ENCODE measurements at places on chromosomes 5 and 9.

- DNase-seq, result no peak
Observed at GRCh38 chr5:14054965-14055963, 87.9 kb upstream of the TRIO start.

DNA sequence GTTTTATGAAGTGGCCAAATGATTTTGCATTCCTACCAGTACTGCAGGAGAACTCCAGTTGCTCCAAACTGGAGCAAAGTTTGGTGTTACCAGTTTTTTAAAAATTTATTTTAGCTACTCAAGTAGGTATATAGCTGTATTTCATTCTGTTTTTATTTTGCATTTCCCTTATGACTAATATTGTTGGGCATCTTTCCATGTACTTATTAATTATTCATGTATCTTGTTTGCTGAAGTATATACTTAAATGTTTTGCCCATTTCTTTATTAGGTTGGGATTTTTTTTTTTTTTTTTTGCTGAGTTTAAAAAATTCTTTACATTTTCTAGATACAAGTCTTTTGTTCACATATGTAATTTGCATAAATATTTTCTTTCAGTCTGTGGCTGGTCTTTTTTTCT, 386.6 kb upstream of the DAB2 start:
- no peak for DNase-seq

- peak; percentile 69 for DNase-seq
Observed at GRCh38 chr5:7629561-7629960, 221.4 kb downstream of the CFAP90 start.

DNA sequence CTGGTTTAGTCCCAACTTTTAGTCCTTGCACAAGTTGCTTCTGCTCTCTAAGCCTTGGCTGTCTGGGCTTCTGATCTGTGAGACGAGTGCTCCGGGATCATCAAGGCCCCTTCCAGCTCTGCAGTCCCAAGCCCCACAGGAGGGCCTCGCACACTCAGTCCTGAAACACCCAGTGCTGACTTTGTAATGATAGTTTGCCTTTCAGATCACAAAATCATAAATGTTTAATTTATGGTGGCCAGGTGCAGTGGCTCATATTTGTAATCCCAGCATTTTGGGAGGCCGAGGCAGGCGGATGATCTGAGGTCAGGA, 95.9 kb upstream of the SLC25A48 start:
- DNase-seq, result no peak

GRCh38 chr5:80220245-80220897, 35.5 kb downstream of the SERINC5 start:
- no peak for DNase-seq

DNA sequence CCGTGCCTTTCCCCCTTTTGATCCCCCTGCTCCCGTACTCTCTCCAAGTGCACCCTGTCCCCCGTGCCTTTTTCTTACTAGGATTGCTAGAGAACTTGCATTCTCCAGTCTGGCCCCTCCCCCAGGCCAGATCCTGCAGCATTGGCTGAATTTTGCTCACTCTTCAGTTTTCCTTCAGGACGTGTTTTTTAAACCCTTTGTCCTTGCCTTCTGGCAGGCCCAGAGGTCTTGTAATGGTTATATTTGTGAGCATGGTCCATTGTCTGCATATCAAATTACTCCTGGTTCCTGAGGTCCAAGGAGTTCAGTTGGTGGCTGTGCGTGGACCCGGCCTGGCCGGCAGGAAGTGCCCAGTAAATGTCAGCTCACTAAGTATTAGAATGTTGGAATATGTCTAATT, 606 bp downstream of the TBC1D13 start:
- no peak for DNase-seq

- DNase-seq, result peak; percentile 76
Observed at GRCh38 chr5:135547590-135548254, 12.0 kb upstream of the NEUROG1 start.

DNA sequence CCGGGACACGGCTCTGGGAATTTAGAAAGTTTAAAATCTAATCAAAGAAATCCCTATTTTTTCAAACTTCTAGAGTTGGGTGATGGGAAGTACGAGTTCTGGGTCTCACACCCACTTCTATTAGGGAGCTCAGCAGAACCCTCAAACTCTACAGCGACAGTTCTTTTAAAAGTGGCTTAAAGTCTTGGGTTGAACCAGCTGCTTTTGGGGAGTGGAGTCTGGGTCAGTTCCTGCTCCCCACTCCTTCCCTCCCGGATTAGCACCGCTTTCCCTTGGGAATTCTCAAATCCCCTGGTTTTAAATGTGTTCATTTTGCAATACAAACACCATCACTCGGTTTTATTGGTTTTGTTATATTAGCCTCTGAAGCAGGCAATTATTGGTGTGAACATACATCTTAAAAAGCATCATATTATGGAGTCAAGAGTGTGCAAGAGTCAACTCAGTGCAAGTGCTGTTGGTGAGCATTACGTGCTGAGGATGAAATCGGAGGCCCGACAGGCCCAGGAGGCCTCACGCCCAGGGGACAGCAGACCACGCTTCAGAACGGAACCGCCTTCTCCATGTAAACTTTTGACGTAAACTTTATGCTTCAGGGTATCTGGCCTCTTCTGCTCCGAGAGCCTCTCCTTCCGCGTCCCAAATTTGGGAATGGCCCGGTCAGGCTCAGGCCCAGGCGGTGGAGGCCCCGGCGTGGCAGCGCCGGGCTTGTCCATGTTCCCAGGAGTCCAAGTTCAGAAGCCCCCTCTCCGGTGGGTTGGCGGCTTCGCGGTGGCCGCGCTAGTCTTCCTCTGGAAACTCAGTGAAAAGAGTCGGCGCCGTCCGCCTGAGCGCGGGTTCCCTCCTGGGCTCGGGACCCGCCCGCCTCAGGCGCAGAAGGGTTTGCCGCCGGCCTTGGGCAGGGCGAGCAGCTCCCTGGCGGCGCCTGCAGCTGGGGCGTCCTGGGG, 5.3 kb downstream of the IRX4 start:
- no peak for DNase-seq
